Non-pigmented ciliary epithelial cell (primary cell): ENCODE measurements at places on chromosomes 1 and 21.

DNA sequence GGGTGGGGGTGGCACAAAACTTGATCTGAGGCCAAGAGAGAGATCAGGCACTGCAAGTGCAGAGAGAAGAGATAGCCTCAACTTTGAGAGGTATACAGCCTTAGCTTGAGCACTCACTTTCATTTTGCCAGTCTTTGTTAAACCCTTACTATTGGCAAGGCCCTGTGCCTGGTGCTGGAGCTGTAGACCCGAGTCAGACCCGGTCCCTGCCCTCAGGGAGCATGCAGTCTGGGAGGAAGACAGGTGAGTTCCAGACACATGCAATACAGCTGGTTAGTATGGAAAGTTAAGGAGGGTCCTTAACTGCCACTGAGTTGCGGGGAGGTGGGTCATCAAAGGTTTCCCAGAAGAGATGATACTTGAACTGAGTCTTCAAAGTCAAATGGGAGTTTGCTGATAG is 31.7 kb downstream of the RAB3B start:
- no peak for DNase-seq

DNA sequence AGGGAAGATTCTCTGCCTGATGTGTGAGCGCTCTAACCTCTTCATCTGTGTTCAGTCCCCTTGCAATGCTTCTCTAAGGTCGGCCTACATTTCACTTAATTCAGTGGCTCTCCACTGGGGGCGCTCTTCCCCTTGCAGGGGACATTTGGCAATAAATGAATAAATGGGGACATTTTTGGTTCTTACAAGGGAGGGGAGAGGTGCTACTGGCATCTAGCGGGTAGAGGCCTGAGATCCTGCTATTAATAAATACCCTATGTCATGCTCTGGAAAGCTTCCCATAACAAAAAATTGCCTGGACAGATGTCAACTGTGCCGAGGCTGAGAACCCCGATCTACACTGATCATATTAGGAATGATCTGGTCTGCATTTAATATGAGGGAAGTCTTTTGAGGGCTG is 25.9 kb upstream of the DNAJC11 start:
- DNase-seq = peak; percentile 24

DNA sequence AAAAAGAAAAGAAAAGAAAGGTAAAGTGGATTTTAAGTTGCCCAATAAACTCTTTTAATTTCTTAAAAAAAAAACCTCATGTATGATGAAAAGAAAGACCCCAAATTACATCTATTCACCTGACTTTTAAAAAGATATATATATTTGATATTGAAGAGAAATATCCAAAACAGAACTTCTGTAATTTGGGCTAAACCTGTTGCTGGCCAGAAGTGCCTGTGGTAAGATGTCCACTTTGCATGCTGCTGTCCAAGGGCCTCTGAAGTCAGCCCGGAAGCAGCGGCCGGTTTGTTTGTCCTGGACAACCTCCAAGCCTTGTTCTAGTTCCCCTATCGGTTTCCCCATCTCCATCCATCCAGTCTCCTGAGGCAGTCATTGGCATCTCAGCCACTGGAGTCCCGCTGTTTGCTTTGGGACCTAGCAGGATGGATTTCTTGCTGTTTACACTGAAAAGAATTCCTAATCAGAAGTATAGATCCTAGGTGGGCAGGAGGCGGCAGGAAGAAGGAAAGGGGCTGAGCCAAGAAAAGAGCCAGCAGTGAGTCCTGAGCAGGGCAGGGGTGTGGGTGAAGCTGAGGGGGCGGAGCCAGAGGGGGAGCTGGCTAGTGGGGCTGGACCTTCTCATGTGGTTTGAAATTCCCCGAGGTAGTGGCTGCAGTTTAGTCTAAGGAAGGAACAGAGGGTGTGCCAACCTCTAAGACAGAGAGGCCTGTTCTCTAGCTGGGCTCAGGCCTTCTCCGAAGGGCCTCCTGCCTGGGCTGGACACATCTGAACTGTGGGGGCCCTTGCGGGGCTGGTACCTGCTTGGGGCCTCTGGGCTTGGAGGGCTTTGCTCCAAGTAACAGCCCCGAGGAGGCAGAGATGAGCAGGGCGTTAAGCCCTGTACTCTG is 3.3 kb downstream of the NCMAP start:
- DNase-seq = peak; percentile 28

- DNase-seq = no peak
Measured at GRCh38 chr21:14010729-14011128, 200.0 kb downstream of the LIPI start.

DNA sequence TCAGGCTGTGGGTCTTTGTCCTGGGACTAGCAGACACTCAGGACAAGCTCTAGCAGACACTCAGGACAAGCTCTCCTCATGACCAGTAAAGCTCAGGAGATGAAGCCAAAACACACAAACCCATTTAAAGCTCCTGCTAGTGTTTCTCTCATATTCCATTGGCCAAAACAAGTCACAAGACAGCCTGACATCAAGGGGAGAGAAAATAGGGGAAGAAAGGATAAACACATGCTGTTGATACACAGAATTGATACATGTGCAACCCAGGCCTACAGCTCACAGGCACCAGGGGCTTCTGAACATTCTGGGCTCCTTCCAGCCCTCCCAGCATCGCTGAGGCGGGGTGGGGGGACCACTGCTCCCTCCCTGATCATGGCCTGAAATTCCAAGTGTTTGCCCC is 35.3 kb downstream of the ATF3 start:
- DNase-seq = no peak

DNA sequence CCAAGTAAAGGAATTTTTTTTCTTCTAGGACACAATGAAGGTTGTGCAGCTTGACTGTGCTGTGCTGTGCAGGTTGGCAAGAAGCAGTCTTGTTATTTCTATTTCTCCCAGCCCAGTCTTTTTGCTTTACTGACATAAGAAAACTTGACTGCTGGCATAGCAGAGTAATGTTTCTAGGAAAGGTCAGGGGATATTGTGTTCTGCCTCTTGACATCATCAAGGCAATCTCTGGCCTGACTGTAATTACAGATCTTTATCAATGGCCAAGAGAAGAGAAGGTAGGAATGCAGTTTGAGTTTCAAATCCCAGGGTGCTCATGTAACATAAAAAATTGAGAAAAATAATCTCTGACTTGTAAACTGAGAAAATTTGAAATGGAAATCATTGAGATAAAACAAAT is 226.3 kb upstream of the ADGRL4 start:
- DNase-seq = no peak

- DNase-seq = no peak
Measured at GRCh38 chr1:156809711-156810366, 6.8 kb downstream of the SH2D2A start.

- DNase-seq = no peak
Measured at GRCh38 chr1:203325026-203325417, 19.7 kb downstream of the BTG2 start.

DNA sequence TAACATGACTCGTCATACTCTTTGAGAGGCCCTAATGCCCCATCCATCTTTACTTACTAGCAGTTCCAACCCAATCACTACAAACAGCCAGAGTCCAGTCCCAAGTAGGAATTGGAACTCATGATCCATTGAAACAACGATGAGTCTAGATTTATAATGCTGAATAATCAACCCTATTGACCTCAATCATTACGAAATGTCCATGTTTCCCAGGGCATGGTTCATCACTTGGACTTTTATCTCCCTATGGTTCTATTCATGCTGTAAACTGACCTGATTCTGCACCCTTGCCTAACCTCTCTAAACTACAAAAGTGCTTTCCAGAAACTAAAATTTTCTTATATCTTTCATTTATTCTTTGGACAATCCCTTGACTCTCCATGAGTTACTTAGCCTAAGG is 840.0 kb upstream of the B3GALT2 start:
- no peak for DNase-seq

GRCh38 chr1:238961790-238962189 is 424.6 kb upstream of the CHRM3 start:
- no peak for DNase-seq

- no peak for DNase-seq
Measured at GRCh38 chr1:165052431-165052830, 304.1 kb downstream of the LMX1A start.

GRCh38 chr1:223765719-223766340 is 53.5 kb downstream of the CAPN2 start:
- DNase-seq = no peak

DNA sequence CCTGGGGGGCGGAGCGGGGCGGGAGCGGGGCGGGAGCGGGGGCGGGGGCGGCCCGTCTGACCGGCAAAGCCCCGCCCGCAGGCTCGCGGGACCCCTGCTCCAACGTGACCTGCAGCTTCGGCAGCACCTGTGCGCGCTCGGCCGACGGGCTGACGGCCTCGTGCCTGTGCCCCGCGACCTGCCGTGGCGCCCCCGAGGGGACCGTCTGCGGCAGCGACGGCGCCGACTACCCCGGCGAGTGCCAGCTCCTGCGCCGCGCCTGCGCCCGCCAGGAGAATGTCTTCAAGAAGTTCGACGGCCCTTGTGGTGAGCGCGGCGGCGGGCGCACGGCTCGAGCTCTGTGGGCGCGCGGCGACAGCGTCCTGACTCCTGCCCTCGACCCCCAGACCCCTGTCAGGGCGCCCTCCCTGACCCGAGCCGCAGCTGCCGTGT is 21.2 kb downstream of the AGRN start:
- no peak for DNase-seq

DNA sequence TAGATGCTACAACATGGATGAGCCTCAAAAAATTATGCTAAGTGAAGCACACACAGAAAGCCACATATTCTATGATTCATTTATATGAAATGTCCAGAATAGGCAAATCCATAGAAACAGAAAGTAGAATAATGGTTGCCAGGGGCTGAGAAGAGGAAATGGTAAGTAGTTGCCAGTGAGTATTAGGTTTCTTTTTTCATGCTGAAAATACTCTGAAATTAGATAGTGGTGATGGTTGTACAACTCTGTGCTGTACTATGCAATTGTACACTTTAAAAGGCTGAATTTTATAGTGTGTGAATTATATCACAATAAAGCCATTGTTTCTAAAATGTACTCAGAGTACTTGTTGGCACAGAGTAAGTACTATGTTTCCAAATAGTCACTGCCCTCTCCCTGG is 15.5 kb upstream of the GFI1 start:
- DNase-seq = peak; percentile 40

DNA sequence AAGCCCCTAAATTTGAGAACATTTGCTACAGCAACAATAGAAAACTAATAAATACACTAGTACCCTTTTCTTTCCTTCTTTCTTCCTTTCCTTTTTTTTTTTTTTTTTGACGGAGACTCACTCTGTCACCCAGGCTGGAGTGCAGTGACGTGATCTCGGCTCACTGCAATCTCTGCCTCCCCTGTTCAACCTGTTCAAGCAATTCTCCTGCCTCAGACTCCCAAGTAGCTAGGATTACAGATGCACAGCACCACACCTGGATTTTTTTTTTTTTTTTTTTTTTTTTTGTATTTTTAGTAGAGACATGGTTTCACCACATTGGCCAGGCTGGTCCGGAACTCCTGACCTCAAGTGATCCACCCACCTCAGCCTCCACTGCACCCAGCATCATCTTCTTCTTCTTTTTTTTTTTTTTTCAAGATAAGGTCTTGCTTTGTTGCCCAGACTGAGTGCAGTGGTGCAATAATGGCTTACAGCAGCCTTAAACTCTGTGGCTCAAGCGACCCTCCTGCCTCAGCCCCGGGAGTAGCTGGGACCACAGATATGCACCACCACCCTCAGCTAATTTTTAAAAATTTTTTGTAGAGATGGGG is 19.6 kb upstream of the CBR3 start:
- no peak for DNase-seq

DNA sequence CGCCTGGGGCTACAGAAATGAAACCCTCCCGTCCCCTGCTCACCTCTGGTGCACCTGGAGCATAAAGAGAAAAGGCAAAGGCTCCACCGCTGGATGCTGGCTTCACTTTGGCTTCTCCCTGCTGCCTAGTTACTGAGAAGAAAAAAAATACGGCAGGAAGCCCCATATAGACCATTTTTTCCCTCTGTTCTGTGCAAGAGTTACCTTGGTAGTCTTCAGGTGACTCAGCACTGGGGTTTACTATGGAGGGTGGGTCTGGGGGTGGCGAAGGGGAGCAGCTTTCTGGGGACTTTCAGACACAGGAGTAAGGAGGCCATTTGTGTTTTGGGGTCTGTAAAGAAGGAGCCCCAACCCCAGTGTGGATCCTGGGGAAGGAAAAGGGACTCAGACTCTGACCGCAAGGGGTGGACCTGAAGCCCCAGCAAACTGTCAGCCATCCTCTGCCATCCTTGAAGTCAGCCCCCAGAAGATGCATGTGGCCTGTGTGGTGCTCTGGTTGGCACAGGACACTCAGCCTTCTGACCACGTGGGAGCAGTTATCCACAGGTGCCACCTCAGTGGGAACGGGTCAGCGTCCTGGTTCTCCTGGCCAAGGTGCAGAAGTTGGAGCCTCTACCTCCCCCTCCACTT is 25.9 kb upstream of the EPS8L3 start:
- no peak for DNase-seq

GRCh38 chr1:98086796-98087441 is 166.1 kb upstream of the DPYD start:
- peak; percentile 98 for DNase-seq

- no peak for DNase-seq
Measured at GRCh38 chr1:44059664-44060355, 28.5 kb upstream of the SLC6A9 start.

- DNase-seq = no peak
Measured at GRCh38 chr1:30885570-30886522, 22.7 kb downstream of the SDC3 start.

GRCh38 chr1:2258122-2258681 is 30.1 kb downstream of the SKI start:
- no peak for DNase-seq

GRCh38 chr1:210076620-210077019 is 138.6 kb downstream of the SYT14 start:
- no peak for DNase-seq

GRCh38 chr1:205066141-205066818 is 18.0 kb downstream of the TMEM81 start:
- no peak for DNase-seq

DNA sequence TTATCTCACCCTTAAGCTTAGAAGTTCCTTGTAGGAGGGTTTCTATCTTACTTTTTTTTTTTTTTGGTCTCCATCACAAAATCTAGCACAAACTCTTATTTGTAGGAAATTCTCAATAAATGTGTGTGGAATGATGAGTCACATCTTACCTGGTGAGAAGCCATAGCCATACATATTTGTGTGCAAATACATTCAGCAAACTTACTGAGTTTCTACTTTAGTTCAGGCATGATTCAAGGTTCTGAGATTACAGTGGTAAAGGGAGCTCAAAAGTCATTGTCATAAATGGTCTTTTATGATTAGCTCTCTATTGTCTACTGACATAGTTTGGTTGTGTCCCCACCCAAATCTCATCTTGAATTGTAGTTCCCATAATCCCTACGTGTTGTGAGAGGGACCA is 193.1 kb upstream of the UBE2U start:
- no peak for DNase-seq

GRCh38 chr1:3207217-3207848 is 138.3 kb downstream of the PRDM16 start:
- DNase-seq = no peak

DNA sequence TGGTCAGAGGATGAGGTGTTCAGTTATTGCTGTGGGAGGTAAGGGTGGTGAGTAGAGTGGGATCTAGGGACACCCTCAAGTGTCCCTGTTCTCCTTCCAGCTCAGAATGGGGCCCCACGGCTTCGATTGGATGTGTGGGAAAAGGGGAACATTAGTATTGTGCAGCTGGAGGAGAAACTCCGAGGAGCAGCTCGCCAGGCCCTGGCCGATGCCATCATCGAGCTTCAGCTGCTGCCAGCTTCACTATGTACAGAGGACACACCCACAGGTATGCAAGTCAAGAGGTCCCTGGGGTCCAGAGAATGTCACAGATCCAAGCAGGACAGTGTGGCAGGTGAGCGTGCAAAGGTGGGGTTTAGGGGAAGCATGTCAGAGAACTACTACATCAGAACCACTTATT is 13.9 kb downstream of the HYI start:
- no peak for DNase-seq

GRCh38 chr1:208107425-208108212 is 136.6 kb downstream of the PLXNA2 start:
- DNase-seq = peak; percentile 26

- DNase-seq = no peak
Measured at GRCh38 chr1:179951383-179952144, 3.0 kb upstream of the CEP350 start.
